CD8-positive, alpha-beta T cell (primary cell): ENCODE measurements at places on chromosomes 12 and 14. TPM values are rescaled to one million over a fixed set of nuclear protein-coding genes. Genes with fewer than 3 reads are reported as not detected.

- no peak for DNase-seq
Measured at GRCh38 chr14:24692382-24693352, 58.7 kb upstream of the GZMB start.

- DNase-seq, result no peak
Measured at GRCh38 chr12:46677749-46678148, 148.0 kb downstream of the SLC38A4 start.

The TAC3 gene
- total RNA-seq, result not detected

DNA sequence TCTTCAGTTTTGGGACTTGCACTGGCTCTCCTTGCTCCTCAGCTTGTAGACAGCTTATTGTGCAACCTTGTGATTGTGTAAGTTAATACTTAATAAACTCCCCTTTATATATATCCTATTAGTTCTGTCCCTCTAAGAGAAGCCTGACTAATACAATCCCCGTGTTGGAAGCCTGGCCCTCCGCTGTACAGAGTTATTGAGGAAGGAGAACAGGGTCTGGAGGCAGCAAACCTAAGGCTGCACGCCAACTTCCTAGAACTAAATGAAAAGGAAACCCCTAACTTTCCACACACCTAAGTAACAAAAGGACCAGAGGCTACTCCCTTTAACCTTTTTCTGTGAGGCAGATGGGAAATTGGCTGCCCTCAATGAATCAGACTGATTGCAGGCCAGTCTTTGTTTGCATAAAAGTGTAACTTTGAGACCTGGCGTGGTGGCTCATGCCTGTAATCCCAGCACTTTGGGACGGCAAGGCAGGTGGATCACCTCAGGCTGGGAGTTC, 42.6 kb upstream of the LIMA1 start:
- no peak for DNase-seq

The DAO gene
- not detected for total RNA-seq

GRCh38 chr14:91341751-91342154, 75.9 kb downstream of the CCDC88C start:
- DNase-seq, result no peak

- no peak for DNase-seq
Measured at GRCh38 chr12:23684121-23684520, 265.3 kb downstream of the SOX5 start.

GRCh38 chr12:52813885-52814709, at the start of gene KRT4:
Gene KRT4 (minus strand): TSS chr12:52814116. CDS start chr12:52814058, 58 bp downstream.
- DNase-seq, result no peak

DNA sequence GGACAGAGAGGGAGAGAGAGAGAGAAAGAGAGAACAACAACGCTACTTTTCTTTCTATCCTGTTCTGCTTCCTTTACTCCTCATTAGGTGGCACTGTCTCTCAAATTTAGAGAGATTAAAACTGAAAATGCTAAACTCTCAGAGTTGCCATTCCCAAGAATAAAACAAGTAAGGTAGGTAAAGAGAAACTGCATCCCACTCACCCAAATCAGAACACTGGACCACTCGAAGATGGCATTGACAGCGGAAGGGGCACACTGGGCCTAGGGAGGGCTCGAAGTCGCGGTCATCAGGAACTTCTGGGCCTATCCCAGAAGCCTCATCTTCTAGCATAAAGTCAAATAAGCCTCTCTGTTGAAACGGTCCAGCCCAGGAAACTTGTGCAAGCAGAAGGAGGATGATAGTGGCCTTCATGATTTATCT, 4.5 kb downstream of the DCN start:
- no peak for DNase-seq

DNA sequence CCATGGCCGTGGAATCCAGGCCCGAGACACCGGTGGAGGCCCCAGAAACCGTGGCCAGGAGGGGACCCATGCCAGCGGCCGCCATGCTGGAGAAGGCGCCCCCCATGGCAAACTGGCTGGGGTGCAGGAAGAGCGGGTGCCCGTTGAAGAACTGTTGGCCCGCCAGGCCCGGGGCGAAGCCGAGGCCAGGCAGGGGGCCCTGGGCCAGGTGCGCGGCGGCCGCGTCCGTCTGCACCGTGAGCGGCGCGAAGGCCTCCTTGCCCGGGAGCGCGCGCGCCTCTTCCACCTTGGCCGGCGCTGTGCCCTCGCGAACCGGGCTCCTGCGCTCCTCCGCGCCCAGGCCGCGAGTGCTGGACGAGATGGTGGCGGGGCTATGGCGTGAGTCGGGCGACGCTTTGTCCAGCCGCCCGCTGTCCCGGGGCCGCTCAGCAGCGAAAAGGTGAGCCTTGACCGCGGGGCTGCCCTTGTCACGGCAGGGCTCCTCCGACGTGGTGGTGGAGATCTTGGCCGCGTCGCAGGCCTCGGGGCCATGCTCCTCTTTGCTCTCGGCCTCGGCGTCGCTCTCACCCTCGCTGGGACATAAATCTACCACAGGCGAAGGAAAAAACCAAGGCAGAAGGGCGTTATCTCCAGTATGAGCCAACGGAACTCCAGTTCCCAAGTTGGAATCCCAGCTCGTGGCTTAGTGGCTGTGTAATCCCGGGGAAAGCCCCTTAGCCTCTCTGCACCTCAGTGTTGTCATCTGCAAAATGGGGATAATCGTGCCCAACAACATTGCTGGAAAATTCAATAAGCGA, 9.5 kb downstream of the TBX3 start:
- no peak for DNase-seq

GRCh38 chr12:56657416-56658379, 11.9 kb upstream of the ATP5F1B start:
- no peak for DNase-seq

The MYH6 gene
- total RNA-seq, result not detected
